ENCODE measurements at places on chromosomes 6 and 20.

DNA sequence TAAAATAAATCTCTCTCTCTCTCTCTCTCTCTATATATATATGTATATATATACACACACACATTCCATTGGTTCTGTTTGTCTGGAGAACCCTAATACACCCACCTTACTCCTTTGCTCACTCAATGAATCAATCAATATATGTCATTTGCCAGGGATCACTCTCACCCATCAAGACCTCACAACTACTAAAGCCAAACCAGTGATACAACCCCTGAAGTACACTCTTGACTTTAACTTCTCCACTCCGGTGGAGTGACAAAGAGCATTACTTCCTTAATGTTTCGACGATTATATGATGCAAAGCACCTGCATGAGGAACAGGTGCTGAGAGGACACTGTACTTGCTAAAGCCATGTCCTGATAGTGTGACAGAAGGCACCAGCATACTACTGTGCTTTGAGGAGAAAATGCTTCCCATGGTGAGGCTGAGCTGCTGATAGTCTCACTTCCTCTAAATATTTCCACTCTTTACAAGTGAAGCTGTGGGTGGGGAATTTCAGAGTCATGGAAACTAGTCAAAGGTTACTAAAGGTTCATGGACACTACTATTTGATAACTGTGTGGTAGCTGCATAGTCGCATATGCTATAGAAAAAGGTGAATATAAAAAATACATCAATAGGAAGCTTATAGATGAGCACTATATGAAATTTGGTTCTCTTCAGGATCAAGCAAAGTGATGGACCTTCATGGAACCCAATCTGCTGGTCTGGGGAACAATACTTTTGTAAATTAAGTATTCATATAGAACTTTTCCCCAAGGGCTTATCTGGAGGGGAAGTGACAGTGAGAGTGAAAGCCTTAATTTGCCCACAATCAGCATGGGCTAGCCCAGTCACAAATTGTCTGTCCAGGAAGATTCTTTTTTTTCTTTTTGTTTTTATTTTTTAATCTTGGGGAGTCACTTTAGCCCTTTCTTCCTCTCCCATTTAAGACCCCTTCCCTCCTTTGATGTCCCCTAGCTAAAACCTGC, 141.9 kb upstream of the NEDD9 start:
- DNase-seq, result no peak

- no peak for DNase-seq
Observed at GRCh38 chr20:62411479-62412193, 4.6 kb upstream of the CABLES2 start.

GRCh38 chr6:144898741-144899140, 613.6 kb downstream of the UTRN start:
- DNase-seq, result no peak

DNA sequence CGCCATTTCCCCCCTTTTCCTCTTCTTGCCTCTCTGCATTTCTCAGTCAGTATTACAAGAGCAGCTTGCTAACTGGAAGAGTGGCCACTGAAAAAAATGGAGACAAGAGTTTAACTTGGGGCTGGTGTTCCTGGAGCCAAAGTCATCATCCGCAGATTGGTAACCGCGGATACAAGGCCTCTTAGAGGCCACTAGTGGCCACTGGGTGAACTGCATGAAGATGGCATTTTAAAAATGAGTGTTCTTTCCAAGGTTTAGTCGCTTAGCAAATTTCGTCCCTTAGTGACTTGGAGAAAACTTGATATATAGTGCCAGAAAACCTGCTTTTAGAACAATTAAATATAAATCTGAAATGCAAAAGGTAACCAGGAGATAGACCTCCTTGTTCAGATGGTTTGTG, 4.8 kb downstream of the F13A1 start:
- no peak for DNase-seq

DNA sequence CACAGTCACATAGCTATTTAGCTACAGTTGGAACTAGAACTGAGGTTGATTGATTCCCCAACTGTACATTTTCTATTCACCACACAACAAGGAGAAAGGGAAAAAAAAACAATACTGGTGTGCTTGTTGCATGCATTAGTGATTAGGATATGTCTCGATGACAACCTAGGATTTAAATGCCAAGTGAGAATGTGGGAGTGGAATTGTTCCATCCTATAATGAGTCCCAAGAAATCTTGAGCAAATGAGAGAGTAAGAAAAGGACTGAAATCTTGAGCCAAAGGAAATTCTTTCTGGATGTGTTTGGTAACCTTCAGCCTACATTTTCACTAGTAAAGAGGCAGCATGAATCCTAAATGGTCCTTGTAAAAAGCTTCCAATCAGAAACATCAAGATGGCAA, 232.7 kb downstream of the HIVEP2 start:
- no peak for DNase-seq

DNA sequence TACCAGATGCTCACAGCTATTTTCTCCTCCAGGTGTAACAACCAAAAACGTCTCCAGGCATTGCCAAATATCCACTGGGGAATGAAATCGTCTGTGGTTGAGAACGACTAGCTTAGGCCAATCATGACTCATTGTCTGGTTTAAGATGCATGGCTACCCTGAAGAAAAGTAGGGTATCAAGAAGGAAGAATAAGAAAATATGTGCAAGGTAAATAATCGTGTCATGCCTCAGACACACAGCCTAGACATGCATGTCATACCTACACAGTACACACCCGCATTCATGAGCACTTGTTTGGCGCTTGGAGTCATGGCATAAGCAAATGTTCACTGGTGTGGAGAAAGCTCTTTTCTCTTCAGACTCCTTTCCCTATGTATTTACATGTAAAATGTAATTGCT, 745.7 kb downstream of the MAFB start:
- no peak for DNase-seq

DNA sequence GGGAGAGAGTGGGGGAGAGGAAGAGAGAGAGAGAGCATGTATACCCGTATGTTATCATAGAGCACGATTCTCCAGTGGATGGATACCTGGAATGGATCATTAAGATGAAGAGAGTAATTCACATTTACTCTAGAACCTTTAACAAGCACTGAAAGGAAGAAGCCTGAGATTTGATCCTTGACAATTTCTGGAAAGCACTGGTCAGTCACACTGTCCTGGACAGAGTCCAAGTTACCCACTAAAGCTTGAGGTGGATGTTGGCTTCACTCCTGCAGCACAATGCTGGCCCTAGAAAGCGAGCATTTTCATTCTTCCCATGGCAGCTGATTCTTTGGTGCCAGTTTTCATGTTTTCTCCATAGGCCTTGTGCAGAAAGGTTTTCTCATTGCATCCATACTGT, 25.6 kb downstream of the NFYA start:
- DNase-seq, result no peak

GRCh38 chr6:73079611-73079955, 145.7 kb downstream of the KHDC1L start:
- DNase-seq, result no peak

GRCh38 chr20:1881240-1881835, 13.9 kb upstream of the SIRPA start:
- no peak for DNase-seq

GRCh38 chr6:112269114-112269513, 14.7 kb upstream of the LAMA4 start:
- no peak for DNase-seq

DNA sequence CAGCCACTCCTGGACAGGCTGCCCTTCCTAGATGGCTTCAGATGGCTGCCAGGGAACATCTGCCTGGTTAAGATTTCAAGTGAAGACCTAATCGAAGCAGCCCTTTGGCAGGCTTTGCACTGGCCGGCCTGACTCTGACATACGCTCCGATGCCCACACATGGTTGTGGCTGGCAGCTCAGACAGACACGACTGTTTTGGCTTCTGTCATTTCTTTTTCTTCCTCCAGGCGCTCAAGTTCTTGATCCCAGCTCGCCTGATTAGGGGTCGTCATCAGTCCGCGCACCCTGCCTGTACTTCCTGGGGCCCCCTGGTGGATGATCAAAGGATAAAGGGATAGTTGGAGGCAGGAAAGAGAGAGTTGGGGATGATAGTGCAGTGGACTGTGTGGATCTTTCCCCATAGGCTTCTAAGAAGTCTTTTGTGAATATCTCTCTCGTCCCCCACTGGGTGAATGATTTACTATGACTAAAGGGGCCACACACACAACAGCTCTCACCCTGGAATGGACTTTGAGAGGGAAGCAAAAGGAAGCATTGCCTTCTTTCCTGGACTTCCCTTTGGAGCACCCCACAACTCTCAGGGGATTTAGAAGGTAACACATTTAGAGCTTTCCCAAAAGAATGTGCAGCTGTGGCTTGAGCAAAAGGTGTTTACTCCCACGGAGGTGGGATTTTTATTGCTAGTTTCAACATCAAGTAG, 21.4 kb upstream of the TRAM2 start:
- DNase-seq, result no peak

GRCh38 chr6:135638108-135638507, 140.6 kb upstream of the AHI1 start:
- no peak for DNase-seq

GRCh38 chr6:53107091-53107490, 41.5 kb downstream of the GCM1 start:
- DNase-seq, result no peak
